ENCODE measurements at places on chromosomes 13 and 19. TPM values are rescaled to one million over a fixed set of nuclear protein-coding genes. Genes with fewer than 3 reads are reported as not detected.

- no peak for DNase-seq
These were observed 176.6 kb downstream of the LMO7 start for GRCh38 chr13:75812751-75813181.

C1QTNF9B gene
- not detected for total RNA-seq

HS6ST3 gene
- total RNA-seq: not detected

NLRP7 gene
- 0.33 TPM for total RNA-seq

LIM2 gene
- total RNA-seq: not detected

SYNE4 gene
- 2.1 TPM for total RNA-seq

DNA sequence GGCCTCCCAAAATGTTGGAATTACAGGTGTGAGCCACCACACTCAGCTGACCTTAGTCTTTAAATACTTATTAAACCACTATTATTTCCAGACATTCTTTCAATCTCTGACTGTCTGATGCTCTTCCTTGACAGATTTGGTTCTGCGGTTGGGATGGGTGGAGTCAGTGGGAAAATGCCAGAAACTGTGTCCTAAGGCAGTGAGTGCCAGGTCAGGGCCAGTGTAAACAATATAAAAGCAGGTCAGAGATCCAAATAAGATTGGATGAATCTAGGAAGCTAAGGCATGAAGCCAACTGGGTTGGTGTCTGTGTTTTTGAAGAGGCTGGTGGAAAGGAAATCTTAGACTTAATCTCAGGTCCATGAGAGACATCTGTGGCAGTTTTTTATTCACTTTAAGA lies 74.7 kb downstream of the KLF5 start:
- no peak for DNase-seq

DNA sequence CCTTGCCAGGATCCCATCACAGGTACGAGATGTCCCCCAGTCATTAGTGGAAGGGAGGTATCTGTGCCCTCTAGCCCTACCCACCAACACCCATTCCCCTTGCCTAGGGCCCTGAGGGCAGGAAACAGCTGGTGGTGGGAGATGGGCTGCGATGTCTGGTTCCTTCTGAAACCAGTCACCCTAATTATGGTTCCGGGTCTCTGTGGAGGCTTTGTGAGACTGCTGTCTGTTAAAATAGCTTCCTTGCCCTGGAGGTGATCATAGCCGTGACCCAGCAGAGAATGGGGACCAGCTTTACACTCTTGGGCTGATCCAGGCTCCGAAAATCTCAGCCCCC lies 5.5 kb downstream of the ALDH16A1 start:
- no peak for DNase-seq

- DNase-seq: no peak
These were observed 2.7 kb downstream of the S1PR2 start for GRCh38 chr19:10228393-10228792.

DNA sequence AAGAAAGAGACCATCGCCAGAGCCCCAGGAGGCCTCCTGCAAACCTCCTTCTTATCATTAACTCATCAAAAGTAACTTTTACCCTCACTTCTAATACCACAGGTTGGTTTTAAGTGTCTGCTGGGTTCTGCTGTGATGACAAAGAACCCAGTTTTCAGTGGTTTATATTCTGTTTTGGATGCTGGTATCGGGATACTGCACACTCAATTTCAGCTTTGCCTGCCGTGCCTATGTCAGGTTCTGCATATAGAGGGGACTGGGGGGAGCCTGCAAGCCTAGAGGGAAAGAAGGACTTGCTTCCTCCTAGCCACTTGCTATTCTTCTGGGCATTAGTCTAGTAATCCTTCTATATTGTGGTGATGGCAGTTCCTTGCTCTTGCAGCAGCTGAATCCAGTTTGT lies 242.4 kb downstream of the KCNRG start:
- no peak for DNase-seq

DNA sequence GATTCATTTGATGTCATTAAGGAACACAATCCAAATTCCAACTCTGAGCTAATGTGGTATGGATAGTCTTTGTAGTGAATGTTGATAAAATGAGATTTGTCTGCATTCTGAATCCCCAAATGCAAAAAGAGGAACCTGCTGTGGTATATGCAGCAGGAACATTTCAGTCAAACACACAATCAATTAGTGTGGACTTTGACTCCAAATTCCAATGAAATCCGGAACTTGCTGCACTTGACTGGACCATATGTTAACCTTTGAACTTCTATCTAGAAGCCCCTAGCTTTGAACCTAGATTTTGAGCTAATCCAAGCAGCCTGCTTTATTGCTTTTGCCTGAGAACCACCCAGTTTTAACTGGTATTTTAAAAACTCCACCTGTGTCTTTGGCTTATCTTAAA lies 341.3 kb downstream of the SPRY2 start:
- no peak for DNase-seq

DNA sequence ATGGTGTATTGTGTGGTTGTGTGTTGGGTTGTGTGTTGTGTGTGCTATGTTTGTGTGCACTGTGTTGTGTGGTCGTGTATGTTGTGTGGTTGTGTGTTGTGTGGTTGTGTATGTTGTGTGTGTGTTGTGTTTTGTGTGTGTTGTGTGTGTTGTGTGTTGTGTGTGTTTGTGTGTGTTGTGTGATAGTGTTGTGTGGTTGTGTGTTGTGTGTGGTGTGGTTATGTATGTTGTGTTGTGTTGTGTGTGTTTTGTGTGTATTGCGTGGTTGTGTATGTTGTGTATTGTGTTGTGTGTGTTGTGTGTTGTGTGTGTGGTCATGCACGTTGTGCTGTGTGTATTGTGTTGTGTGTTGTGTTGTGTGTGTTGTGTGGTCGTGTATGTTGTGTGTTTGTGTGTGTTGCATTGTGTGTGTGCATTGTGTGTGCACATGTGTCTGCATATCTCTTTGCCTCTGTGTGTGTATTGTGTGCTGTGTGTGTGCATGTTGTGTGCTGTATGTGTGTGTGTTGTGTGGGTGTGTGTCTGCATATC lies 2.9 kb downstream of the C3 start:
- DNase-seq: no peak

MEIOSIN gene
- not detected for total RNA-seq

GRCh38 chr13:101346161-101346560 lies 70.1 kb downstream of the NALCN start:
- DNase-seq: no peak

GRCh38 chr13:23105051-23105450 lies 75.7 kb upstream of the SGCG start:
- no peak for DNase-seq

VSTM2B gene
- total RNA-seq: not detected

DNA sequence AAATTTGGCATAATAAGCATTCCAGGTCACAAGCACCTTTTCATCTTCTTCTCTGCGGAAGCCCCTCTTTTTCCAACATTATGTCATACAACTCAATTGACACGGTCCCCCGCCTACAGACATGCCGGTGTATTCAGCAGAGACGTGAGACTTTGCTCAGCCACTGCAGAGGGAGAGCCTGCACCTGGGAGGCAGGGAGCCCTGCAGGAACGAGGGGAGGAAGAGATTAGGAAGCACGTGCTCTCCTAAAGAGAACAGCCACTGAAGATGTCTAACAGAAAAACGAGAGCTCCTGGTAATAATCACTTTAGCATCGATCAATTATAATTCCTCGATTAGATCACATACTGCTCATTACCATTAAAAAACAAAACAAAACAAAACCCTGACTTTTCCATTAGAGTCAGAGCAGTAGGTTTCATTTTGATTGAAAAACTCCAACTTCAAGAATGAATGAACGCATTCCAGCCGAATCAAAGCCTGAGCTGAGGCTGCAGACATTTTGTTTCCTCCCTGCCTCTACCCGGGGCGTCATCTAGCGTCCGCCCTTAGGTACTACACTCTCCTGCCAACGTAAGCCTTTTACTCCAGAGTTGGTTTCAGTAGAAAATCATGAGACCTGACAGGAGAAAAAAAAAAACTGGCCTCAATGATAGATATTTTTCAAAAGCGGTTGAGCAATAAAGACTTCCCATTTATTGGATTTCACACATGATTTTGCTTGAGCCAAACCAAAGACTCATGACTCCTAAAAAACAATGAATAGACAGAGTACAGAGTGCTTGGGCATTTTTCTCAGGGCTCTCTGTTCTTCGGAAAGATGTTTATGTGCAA lies 194.5 kb downstream of the KATNAL1 start:
- peak; percentile 58 for DNase-seq

LHFPL6 gene
- 0.13 TPM for total RNA-seq

- no peak for DNase-seq
These were observed 162.5 kb downstream of the NUFIP1 start for GRCh38 chr13:44826591-44827350.

- DNase-seq: no peak
These were observed 1.0 kb downstream of the POSTN start for GRCh38 chr13:37597477-37598025.
